Activated T-helper 1 cell treated with anti-CD3 and anti-CD28 coated beads, Interleukin-12 subunit alpha, Interleukin-12 subunit beta, Interleukin-2, Interleukin-4 antibody, amounts not matched to agents 30 ng/mL and 10 ng/mL and 1 ng/mL, durations not matched to agents 14 hours and 24 hours and 36 hours (primary cell): ENCODE measurements at places on chromosomes 16 and 17. TPM values are rescaled to one million over a fixed set of nuclear protein-coding genes. Genes with fewer than 3 reads are reported as not detected.

- no peak for DNase-seq
Measured at GRCh38 chr17:66966704-66967418, 2.4 kb downstream of the CACNG4 start.

- no peak for DNase-seq
Measured at GRCh38 chr17:67203818-67204217, 41.2 kb downstream of the HELZ start.

DNA sequence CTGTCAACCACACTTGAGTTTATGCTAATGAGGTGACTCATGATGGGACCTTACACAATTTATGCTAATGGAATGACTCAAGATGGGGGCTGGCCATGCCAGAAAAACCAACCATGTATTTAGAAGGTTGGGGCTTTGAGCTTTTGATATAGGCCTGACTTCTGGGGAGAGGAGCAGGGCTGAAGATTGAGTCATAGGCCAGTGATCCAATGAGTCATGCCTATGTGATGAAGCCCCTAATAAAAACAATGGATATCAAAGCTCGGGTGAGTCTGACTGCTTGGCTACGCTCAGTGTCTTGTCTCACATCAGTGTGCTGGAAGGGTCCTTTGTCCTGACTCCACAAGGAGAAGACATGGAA is 7.3 kb downstream of the MFSD6L start:
- no peak for DNase-seq

DNA sequence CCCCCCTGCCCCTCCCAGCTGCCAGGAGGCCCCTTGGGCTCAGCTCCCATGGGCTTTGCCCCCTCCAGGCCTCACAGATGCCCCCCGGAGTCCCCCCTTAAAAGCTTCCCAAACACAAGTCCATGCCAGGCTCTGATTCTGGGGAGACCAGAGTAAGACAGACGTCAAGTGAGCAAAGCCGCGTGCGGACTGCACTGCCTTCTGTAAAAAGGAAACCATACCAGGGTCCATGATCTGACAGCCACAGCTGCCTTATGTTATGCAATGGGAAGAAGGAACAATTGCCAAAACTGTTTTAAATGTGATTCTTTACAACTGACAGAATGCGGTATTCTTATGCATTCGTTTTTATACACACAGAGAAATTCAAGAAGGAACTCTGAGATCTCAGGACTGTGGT is 17.9 kb upstream of the HEXD start:
- no peak for DNase-seq

- no peak for DNase-seq
Measured at GRCh38 chr17:37399265-37399803, 7.3 kb downstream of the ACACA start.

DNA sequence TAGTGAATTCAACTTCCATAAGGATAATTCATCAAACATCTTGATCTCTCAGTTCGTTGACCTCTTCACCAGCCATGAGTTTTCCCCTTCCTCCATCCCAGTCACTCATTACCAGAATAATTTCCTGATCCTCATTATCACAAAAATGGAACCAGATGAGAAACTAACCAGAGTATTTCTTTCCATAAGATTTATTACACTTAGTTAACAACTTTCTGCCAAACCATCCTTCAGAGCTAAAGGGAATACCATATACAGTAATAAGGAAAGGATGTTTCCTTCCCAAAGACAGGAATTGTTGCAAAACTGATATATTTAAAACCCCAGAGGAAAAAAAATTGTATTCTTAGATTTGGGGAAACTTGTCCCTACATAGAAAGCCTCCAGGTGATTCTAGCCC is 8.6 kb downstream of the KRTAP29-1 start:
- DNase-seq, result no peak

- no peak for DNase-seq
Measured at GRCh38 chr17:37019117-37019740, 70.5 kb downstream of the AATF start.

DNA sequence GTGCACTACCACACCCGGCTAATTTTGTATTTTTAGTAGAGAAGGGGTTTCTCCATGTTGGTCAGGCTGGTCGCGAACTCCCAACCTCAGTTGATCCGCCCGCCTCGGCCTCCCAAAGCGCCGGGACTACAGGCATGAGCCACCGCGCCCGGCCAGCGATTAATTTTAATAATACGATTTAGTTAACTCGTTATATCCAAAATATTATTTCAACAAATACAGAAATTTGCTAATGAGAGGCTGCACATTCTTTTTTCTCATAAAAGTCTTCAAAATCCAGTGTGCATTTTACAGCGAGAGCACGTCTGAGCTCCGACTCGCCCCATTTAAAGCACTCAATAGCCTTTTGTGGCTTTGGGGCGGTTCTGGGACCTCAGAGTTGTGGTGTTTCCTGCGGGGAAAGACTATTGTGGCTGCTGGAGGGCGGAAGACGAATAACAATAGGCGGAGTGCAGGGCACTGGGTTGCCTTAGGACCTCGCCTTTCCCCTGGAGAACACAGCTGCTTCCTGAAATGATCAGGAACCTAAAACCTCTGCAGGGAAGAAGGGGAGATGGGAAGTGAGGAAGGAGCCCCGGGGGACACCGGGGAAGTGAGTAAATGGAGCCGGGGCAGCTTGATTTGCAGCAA is 2.9 kb upstream of the ZSCAN10 start:
- DNase-seq, result no peak

DNA sequence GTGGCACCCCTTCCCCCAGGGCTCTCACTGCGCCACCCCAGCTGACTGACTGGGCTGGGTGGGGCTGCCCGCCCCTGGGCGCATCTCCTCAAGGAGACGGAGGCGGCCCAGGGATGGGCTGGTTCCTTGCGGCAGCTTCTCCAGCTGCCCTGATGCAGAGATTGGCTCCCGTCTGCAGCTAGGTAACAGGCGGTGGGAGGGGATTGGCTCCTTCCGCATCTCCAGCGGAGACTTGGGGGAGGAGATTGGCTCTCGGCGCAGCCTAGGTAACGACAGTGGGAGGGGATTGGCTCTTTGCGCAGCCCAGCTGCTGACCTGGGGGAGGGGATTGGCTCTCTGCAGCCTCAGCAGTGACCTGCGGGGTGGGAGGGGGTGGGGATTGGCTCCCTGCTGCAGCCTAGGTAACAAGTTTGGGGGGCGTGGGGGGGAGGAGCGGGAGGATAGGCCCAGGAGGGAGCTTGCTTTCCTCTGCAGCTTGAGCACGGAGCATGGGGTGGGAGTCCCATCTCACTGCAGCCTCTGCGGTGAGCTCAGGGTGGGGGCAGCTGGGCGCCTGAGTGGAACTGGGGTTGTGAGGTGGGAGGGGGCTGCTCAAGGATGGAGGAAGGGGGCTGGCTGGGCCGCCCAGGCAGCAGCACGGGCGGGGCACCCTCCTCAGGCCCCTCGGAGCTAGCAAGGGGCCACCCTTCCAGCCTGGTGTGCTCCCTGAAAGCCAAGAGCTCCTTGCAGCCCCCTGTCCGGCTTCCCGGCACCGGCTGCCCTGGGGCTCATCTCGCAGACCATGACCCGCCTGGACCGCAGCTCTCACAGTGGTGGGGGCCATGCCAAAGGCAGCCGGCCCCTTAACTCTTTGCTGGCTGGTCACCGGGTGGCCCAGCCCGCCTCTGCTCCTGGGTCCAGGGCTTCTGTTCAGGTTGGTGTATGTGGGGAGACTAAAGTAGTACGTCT is 6.4 kb downstream of the NFE2L1 start:
- DNase-seq, result no peak

- no peak for DNase-seq
Measured at GRCh38 chr16:84527532-84528269, 23.2 kb upstream of the MEAK7 start.

- no peak for DNase-seq
Measured at GRCh38 chr16:85225721-85226120, 113.4 kb upstream of the CIBAR2 start.

DNA sequence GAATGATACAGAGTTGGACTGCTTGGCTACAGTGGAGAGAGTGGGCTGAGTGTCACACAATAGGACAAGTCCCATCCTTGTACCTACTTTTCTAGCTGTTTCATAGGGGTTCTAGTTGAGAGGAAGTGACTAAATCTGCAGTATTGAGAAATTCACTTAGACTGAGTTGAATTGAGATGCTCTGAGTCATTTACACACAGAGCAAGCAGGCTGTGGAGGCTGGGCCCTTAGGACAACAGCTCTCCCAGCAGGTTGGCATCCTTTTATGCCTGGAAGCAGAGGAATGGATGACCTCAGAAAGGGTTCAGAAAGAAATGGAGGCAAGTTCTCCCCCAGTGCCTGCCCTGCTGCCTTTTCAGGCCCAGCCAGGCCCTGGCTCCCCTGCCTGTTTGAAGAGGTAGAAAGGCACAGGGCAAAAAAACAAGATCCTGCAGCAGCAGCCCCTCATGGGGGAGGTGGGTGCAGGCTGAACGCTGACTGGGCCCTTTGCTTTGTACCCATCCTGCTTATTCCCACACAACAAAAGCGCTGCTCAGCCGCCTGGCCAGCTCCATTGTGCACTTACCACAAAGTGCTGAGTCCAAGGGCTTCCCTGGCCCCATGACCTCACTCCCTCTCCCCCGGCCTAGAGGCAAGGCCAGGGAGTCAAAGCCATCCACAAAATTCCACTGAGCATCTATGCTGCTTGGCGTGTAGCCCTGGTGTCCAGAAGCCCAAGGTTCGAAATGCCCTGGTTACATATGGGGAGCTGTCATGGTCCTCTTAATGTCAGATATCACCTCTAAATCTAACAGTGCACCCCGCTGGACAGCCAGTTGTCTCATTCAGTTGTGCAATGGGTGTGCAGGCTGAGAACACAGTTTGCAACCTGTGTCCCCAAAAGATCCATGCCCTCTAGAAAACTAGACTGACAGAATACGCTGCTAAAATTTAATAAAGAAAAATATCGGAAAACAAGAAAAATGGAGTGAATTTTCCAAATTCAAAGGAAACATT is 5.4 kb upstream of the CRYBA1 start:
- no peak for DNase-seq

- no peak for DNase-seq
Measured at GRCh38 chr16:70746040-70746707, 54.8 kb downstream of the VAC14 start.

GRCh38 chr17:81869221-81870130 is 1.7 kb downstream of the ARHGDIA start:
- no peak for DNase-seq

DNA sequence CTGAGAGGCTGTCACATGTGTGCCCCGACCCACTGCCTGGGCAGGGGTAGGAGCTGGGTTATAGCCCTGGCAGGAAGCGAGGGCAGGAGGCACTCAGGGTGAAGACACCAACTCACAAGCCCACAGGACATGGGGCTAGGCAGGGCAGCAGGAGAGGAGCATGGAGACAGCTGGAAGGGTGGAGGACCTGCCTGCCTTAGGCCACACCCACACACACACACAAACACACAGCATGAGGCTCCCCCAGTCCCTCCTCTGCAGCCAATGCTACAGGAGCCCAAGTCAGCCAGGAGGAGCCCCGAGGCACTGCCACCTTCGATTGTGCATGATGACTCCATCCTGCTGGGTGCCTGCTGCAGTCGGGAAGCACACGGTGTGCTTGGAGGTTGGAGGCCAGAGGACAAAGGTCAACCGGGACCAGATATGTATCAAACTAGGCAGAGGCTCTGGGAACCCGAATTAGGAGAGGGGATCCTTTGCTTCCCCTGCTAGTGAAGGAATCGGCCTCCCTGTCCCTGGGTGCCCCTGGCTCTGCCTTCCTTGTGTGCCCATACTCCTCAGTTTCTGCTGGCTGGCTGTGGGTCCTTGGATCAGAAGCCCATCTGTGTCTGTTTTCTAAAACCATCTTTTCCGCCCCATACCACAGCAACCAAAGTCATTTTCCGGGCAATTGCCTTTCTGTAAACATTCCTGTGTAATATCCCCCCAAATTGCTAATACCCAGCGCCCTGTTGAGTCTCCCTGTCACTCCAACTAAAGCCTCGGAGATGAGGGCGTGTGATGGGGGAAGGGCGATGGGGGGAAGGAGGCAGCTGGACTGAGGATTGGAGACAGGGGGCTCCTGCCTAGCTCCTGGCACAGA is 20.5 kb downstream of the SRCIN1 start:
- no peak for DNase-seq

KCNH6 gene
- not detected in 2 replicates for total RNA-seq

PPP1R1B gene
- not detected in 2 replicates for total RNA-seq

ALOX15B gene
- not detected in 2 replicates for total RNA-seq

CACNG3 gene
- not detected in 2 replicates for total RNA-seq
